ENCODE measurements at places on chromosomes 1 and 21. TPM values are rescaled to one million over a fixed set of nuclear protein-coding genes. Genes with fewer than 3 reads are reported as not detected.

Gene PTPRU
- 0.74 TPM for total RNA-seq

- no peak for DNase-seq
Measured at GRCh38 chr1:2787163-2787911, 14.2 kb downstream of the TTC34 start.

DNA sequence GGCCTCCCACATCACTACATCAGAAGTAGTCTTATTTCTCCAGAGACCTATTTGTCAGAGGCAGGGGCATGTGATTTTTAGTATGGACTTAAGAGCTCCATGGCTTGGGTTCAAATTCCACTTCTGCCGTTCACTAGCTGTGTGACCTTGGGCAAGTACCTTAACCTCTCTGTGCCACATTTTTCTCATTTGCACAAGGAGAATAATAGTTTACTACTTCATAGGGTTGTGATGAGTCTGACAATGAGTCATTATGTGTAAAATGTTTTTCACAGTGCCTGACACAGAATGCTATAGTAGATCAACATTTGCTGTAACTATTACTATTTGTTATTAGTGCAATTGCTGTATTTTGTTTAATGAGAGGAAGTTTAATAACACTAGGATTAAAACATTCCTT is 200.6 kb downstream of the PRDM2 start:
- DNase-seq = no peak

- DNase-seq = no peak
Measured at GRCh38 chr1:215888159-215888558, 321.1 kb downstream of the KCTD3 start.

Gene DBT
- 12.6 TPM for total RNA-seq

Gene FMO2
- total RNA-seq = not detected
